Kidney (tissue), 22 donors: ENCODE measurements at places on chromosomes 4 and X. TPM values are rescaled to one million over a fixed set of nuclear protein-coding genes. Genes with fewer than 3 reads are reported as not detected.

The GTPBP6 gene
- 61.9 TPM for polyA plus RNA-seq

The SPP1 gene
- polyA plus RNA-seq = 6,594 TPM

The GIMD1 gene
- polyA plus RNA-seq = not detected

DNA sequence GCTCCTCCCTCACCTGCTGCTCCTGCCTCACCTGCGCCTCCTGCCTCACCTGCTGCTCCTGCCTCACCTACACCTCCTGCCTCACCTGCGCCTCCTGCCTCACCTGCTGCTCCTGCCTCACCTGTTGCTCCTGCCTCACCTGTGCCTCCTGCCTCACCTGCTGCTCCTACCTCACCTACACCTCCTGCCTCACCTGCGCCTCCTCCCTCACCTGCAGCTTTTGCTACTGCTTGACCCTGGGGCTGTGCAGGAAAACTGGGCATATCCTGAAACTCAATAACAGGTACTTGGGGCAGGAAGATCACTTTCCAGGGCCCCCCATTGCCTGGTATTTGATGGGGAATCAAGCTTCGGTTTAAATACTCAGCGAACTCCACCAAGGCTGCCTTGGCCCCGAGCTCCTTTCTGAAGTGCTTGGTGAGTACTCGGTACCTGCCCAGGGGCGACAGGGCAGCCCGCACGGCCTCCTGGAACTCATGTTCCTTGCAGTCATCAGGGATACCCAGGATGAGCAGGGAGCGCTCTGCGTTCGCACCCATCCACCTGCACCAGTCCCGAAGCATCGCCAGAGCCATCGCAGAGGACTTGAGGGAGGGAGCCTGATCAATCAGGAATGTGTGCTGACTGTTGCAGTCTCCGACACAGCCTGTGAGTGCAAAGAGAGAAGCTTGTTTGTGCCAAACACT is 2.7 kb downstream of the PNMA6E start:
- H3K4me3 ChIP-seq = no peak overlapping the region
- H3K4me1 ChIP-seq = no peaks in the 10 kb centered on the region
- DNase-seq = no peak
- H3K27ac ChIP-seq = no peak overlapping the region
- H3K27me3 ChIP-seq = no peaks in the 10 kb centered on the region

- H3K4me1 ChIP-seq = no peaks in the 10 kb centered on the region
- no peak for DNase-seq
- H3K4me3 ChIP-seq = no peak overlapping the region
- H3K36me3 ChIP-seq = no peaks in the 10 kb centered on the region
- peaks cover 4% of the 10 kb centered on the region for H3K27me3 ChIP-seq
- H3K27ac ChIP-seq = no peak overlapping the region
Observed at GRCh38 chrX:72402614-72403013, 96.9 kb upstream of the CITED1 start.

GRCh38 chr4:16449406-16449805 is 223.1 kb upstream of the TAPT1 start:
- no peaks in the 10 kb centered on the region for H3K36me3 ChIP-seq
- peak; percentile 47 for DNase-seq
- no peak overlapping the region for H3K4me3 ChIP-seq
- no peaks in the 10 kb centered on the region for H3K27me3 ChIP-seq
- H3K4me1 ChIP-seq = no peaks in the 10 kb centered on the region
